ENCODE measurements at places on chromosomes 1 and 21.
A peak's percentile ranks its signal among the peaks of the same experiment; 100 is the strongest.

DNA sequence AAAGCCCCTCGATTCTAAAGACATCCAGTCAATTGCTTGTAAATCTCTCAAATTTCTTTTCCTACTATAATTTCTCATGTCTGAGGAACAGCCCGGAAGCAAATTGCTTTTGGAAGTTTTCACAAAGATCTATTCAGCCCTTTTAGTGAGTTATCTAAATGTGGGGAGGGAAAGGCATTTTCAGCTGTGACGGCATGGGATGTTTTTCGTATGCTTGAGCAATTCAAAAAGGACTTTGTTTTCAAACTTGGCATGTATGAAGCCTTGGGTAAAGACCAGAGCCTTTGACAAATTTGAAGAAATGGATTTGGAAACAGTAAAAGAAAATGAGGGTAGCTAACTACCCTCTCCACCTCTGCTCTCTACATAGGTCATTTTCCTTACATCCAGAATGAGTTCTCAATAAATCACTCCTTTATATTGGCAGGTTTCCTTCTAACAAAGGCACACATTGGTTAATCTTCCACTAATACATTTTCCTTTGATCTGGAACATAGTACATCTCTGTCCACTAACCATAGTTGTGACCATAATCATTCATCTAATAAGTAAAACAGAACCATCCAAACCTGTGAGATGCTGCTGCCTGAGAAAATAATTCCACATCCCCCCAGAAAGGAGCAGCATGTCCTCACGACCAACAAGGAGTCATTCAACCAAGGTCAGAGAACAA, 66.1 kb upstream of the ADAM30 start:
- no peak for DNase-seq

GRCh38 chr1:92924501-92924900, 36.8 kb downstream of the DIPK1A start:
- no peak for DNase-seq

- DNase-seq = peak; percentile 61
These were observed at the start of gene RIMKLA for GRCh38 chr1:42380586-42381279. Gene RIMKLA, plus strand, starts transcription at chr1:42380792. Its CDS starts 143 bp downstream, at chr1:42380935.

DNA sequence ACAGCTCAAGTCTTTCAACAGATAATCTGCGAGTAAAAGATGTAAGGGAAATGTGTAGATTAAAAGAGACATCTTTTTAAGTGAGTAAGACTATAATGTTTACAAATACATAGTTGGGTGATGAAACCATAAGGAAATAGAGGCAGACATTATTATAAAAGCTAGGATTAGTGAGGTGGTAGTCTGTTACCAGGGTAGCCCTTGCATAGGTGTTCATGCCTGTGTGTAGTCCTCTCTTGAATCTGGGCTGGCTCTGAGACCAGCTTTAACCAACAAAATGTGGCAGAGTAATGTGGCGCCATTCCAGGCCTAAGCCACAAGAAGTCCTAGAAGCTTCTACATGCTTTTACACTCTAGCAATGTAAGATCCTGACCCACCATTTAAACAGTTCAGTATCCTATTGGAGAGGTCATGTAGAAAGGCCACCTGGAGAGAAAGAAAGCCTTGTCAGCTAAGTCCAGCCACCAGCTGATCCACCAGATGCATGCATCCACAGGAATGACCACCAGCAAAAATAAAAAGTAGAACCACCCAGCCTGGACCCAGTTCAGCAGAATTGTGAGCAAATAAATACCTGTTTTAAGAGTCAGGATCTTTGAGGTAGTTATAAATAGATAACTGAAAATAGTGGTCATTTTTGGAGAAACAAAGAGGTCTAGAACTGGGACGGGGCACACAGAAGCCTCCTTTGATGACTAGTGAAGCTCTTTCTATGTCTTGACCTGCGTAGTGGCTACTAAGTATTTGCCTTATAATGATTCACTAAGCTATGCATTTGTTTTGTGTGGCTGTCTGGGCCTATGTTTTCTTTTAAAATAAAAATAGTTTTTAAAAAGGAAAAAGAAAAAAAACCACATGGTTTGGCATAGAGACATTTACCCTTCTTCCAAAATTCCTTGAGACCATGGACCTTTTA, 8.1 kb downstream of the NIBAN1 start:
- no peak for DNase-seq

- no peak for DNase-seq
These were observed 8.0 kb downstream of the RCSD1 start for GRCh38 chr1:167638064-167638463.

DNA sequence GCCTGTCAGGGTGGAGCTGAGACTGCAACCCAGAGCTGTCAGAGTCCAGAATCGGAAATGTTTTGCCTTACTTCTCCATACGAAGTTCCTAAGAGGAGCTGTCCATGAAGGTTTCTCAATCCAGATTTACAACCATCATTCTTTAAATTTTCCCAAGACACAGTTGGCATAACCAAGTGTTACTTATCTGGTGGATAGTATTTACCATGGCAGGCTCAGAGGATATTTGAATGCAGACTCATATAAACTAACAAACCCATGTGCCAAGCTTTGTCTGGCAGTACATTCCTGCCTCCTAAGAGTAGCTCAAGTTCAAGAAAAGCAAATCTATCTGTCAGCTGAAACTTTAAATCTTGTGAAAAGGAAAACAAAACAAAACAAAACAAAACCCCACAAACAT, 267.9 kb downstream of the ZNF326 start:
- DNase-seq = no peak
